ENCODE measurements at places on chromosomes 4 and X. TPM values are rescaled to one million over a fixed set of nuclear protein-coding genes. Genes with fewer than 3 reads are reported as not detected.
A peak's percentile ranks its signal among the peaks of the same experiment; 100 is the strongest.

Gene TMEM35A
- total RNA-seq: 14.1 TPM

Gene ZNF185
- 14.0 TPM for total RNA-seq

Gene TMEM271
- not detected for total RNA-seq

Gene JAKMIP1
- 5.1 TPM for total RNA-seq

- DNase-seq: no peak
Observed at GRCh38 chr4:79233820-79234219, 92.0 kb downstream of the NAA11 start.

DNA sequence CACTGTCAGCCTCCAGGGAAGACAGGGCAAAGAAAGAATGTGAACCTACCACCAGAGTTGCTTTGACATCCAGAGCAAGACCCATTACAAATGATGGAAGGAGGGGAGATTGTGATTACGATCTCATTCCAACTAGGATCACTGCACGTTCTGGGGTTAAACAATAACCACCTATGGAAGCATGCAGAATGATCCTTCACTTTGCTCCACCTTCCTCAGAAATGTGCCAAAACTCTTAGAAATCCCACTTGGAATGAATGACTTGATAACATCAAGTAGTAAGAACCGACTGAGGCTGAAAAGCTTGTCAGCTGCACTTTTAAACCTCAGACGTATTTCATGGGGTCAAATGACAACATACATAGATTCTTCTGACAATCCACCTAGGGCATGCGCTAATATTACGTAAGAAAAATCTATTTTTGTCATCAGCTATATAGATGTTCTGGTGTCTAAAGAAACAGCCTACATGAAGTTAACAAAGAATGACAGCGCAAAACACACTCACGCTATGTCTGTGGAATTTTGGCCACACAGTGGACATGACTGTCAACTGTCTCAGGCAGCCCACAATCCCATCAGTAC lies 3.5 kb upstream of the STS start:
- no peak for DNase-seq

GRCh38 chr4:182741914-182742313 lies 175.3 kb downstream of the DCTD start:
- DNase-seq: no peak

- DNase-seq: no peak
Observed at GRCh38 chr4:73725985-73726384, 14.4 kb upstream of the CXCL8 start.

DNA sequence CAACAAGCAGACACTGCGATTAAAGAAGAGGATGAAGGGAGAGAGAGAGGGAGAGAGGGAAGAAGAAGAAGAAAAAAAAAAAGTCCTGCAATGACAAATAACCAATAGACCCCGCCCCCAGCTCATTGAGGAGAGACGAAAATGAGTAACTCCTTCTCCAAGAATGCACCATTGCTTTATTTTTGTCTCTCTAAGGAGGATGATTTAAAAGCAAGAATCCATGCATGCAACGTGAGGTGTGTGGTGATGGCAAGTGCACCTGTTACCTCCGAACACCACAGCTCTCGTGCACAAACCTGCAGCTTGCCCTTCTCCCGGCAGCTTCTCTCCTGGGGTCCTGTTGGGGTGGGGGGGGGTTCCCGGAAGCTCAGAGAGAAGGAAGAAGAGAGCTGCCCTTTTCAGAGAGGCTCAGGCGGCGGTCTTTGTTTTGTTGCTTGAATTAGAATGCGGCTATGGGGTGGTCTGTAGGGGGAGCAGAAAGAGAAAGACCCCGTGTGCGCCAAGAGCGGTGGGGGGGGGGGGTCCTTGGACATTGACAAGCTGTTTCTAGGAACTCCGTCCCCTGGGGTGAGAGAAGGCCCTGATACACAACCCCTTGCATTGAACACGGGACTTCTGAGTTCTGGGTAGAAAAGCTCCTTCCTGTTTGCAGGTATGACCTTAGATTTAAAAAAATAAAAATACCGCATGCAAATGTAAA lies 100.7 kb downstream of the CRLF2 start:
- DNase-seq: peak; percentile 85

DNA sequence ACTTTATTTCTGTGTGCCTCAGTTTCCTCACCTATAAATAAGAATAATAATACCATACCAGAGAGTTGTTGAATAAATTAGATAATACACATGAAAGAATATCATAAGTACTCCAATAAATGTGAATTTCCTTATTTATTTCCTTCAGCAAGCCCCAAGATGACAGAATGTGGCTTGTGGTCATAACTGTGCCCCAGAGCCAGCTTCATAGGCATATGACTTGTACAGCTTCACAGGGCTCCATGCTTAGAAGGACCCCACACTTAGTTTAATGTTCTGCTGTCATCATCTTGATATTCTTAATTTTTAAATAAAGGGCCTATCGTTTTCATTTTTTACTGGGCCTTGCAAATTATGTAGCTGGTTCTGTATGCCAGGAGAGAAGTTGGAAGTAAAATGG lies 25.3 kb downstream of the VSIG4 start:
- no peak for DNase-seq

DNA sequence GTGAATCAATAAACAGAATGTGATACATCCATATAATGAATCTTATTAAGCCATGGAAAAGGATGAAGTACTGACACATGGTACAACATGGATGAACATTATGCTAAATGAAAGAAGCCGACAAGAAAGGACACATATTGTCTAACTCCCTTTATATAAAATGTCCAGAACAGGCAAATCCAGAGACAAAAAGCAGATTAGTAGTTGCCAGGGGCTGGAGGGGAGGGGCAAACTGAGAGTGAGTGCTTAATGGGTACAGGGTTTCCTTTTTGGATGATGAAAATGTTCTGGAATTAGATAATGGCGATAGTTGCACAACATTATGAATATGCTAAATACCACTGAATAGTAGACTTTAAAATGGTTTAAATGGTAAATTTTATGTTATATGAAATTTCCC lies 17.4 kb downstream of the ADGRG4 start:
- no peak for DNase-seq

DNA sequence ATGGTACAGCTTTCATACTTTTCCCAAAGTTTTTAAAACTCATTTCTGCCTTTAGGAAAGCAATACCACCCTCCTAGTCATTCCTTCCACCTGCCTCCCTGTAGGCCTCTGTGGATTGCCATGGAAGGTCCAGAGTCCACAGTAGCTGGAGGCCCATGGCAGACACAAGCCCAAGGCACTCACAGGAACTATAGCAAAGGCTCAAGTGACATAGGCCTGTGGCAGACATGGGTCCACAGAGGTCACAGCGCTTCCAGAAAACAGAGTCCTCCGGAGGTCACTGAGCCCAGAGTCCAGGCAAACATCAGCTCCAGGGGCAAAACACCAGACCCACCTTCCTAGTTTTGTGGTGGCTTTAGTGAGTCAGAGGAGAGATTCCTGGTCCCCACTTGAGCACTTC lies 147.6 kb upstream of the ATP6AP2 start:
- DNase-seq: no peak

- no peak for DNase-seq
Observed at GRCh38 chr4:111639120-111639690, 506.0 kb upstream of the FAM241A start.

DNA sequence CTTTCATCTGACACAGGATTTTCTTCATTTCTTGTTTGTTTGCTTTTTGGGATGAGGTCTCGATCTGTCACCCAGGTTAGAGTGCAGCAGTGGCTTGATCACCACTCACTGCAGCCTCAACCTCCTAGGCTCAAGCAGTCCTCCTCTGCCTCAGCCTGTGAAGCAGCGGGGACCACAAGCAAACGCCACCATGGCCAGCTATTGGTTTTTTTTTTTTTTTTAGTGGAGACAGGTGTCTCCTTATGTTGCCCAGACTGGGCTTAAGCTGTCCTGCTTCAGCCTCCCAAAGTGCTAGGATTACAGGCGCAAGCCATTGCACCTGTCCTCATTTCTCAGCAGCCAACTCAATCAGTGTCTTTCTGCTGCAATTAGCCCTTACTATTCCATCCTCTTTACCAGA lies 10.3 kb downstream of the SPRY1 start:
- DNase-seq: no peak

DNA sequence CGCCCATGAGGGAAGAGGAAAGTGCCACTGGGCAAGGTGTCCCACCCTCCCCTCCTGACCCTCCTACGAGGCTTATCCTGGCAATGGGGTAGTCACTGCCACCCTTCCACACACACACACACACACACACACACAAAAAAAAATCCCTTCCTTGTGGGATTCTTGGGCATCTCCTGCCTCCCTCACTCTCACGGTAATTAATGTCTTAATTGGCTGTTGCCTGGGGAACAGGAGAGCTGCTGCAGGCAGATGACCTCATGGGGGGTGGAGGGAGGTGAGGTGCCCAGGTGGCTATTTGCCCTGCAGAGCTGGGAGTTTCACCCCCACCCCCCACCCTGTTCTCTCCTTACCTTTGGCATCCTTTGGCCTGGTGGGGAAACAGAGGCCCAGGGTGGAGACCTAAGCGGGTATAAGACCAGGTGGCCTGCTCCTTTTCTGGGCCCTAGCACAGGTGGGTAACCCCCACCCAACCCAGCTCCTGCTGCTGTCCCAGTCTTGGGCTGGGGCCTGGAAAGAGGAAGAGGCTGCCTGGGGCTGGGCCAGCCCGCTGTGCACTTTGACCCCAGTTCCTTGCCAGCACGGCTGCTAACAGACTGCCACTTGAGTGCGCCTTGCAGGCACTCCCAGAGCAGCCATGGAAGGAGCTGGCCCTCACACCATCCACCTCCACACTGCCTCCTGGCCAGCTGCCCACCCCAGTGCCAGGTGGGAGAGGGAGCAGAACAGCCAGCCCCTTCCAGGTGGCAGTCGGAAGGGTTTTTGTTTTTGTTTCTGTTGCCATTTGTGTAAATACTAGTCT lies 12.6 kb downstream of the EFNB1 start:
- no peak for DNase-seq

Measured in neural progenitor cell (in vitro differentiated cells).